AG04450 (cell line): ENCODE measurements at places on chromosomes 5 and 9.

DNA sequence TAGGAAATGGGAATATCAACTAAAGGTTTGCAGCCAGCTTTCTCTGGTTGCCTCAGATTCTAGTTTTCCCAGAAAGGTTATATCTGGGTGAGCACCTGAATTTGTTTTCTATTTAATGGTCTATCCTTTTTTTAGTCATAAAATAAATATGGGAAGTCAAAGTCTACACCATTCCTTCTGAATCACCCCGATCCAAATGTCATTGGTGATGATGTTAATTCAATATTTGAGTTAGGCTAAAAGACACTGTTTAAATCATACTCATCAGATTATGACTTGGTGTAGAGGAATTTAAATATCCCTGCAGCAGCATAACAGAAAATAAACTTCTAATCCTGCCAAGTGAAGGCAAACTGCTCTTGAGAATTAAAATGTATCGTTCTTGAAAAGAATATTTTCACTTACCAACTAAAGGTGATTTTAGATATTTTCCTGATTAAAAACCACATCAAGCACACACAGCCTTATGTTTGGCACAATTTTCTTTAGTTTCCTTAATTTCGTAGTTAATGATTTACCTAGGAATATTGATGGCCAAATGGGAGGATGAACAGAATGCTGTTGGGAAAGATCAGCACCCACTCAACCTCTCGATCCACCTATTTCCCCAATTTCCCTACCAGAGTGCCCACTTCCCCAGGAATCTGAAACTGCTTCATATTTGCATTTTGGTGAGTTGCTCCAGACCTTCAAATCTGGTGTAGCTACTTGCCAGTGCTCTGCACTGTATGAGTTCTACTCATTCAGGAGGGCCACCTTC lies 103.1 kb upstream of the TSLP start:
- no peak for DNase-seq

GRCh38 chr9:108786901-108787689 lies 68.7 kb downstream of the ACTL7B start:
- no peak for DNase-seq

- DNase-seq = no peak
Measured at GRCh38 chr9:76537150-76537646, 78.2 kb downstream of the GCNT1 start.

DNA sequence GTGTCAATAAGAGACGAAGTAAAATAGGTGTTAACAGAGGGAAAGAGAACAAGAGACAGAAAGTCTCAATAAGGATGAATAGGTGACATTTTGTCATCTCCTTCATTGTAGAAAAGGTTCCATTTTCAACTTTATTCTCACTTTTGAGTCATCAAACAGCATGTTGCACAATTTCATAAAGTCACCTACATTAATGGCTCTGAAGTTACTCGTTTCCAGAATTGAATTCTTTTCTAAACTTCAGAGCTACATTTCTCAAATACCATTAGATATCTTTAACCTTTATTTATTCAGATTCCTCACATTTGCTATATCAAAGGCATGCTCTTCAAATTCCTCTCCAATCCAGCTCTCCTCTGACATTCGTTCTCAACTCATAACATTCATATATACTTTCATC lies 13.1 kb downstream of the ADAMTS6 start:
- DNase-seq = no peak

DNA sequence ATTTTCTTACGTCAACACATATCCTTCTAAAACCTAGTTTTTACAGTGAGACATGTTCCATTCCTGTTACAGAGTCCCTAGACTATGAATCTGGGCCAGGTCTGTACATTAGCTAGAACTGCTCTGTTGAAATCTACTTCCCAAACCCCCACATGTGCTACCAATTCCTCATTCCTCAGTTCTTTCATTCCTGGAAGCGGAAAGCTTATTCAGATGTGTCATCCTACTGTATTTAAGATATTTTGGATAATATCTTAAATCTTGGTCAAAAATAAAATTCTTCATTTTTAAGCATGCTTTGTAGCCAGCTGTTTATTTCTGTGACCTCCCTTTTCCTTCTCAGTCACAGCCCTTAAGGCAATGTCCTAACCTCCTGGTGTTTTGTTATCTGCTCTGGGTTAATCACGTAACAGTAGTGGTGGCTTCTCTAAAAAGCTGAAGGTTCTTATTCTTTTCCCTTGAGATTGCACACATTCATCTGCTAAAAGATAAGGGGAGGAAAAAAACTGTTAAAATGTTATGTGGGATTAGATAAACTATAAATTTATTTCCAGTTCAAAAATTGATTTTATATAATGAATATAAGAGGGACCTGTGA lies 35.6 kb downstream of the GLRX start:
- no peak for DNase-seq

GRCh38 chr5:138874771-138875551 lies at the start of gene LRRTM2:
LRRTM2 (minus strand) TSS chr5:138875335; CDS start chr5:138874911, 424 bp downstream.
- DNase-seq = peak; percentile 85

- DNase-seq = no peak
Measured at GRCh38 chr5:83472508-83473345, 1.2 kb downstream of the VCAN start.

DNA sequence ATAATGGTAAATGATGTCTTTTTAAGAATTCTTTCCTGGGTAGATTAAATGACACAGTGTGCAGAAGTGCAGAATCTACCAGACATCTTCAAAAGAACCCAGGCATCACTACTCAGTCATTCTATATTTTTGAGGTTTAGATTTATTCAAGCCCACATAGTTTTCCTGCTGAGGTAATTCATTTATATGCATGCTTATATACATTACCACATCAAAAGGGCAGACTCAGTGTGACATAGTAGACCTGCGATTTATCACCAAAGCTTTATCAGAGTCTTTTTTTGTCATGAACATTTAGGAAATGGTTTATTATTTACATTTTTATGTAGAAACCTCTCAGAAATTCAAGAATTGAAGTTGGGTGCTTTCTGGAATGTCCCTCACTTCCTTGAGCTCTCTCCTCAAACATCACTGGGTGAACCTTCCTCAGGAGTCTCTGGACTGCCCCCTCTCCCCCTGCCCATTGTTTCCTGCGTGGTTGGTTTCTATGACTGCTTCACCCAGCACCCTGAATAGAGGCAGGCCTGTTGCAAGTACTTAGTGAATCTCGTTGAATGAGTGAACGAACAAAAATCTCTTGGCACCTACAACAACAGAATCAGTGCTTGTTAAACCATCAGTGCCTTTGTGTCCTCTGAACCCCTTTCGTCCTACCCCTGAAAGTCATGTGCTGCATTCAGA lies 42.5 kb downstream of the ADAMTS16 start:
- DNase-seq = no peak

- DNase-seq = no peak
Measured at GRCh38 chr5:167872791-167873190, 418.7 kb upstream of the WWC1 start.

DNA sequence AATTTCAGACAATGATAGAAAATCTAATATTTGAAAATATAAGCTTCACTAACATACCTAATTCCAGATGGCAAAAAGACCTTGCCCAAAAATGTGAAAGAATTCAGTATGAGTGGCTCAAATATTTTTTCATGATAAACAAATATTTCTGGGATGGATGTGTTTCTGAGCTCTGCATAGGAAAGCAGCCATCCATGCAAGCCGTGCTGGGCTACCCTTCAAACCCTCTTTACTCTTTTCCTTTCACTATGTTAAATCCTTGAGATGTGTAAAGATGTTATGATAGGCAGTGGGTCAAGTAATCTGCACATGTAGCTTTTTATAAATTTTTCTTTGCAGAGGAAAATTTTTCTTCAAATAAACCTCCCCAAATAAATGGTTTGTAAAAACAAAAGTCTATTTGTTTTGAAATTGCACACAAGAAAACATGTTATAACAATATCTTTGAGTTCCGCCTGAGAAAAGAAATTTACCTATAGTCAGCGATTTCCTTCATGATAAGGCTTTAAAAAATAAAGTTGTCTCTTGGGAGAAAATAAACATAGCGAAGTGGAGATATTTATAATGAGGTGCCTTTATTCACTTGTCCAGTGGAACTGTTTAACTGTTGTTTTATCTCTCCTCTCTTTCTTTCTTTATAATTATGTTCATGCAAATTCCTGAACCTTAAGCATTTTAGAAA lies 154.3 kb upstream of the PITX1 start:
- no peak for DNase-seq

GRCh38 chr5:53006911-53007890 lies 18.0 kb downstream of the ITGA2 start:
- DNase-seq = no peak
